Sigmoid colon (tissue), 7 donors: ENCODE measurements at places on chromosomes 7 and 10. TPM values are rescaled to one million over a fixed set of nuclear protein-coding genes. Genes with fewer than 3 reads are reported as not detected.

ASB13 gene
- total RNA-seq: 18.1 TPM

UTF1 gene
- not detected for total RNA-seq

- DNase-seq: no peak
These were observed 236.1 kb upstream of the BMPER start for GRCh38 chr7:33669251-33669670.

- no peak for DNase-seq
These were observed 98.1 kb upstream of the RSU1 start for GRCh38 chr10:16915300-16915699.

DNA sequence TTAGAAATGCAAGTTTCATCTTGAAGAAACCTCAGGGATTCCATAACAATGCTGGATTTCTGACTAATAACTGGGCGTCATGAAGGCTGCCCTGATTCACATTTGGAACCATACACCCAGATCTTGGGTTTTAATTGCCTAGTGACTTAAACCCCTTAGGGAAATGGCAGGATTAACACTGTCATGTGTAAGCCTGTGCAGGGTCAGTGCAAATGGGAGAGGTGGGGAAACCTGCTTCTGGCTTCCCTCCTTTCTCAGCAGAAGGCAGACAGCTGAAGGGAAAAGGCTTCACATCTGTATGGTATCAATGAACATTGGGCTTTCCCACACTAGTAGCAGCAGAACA is 364.2 kb downstream of the ANKRD30A start:
- no peak for DNase-seq

DNA sequence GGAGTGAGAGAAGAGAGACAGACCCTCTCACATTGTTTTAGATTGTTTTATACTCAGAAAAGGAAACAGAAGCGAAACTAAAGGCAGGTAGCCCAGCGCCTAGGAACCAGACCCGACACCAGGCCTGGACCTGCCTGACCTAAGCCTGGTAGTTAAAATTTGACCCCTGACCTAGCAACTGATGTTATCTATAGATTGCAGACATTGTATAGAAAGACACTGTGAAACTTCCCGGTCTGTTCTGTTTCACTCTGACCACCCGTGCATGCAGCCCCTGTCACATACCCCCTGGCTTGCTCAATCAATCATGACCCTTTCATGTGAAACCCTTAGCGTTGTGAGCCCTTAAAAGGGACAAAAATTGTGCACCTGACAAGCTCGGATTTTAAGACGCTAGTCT is 31.6 kb downstream of the VIPR2 start:
- DNase-seq: no peak

DNA sequence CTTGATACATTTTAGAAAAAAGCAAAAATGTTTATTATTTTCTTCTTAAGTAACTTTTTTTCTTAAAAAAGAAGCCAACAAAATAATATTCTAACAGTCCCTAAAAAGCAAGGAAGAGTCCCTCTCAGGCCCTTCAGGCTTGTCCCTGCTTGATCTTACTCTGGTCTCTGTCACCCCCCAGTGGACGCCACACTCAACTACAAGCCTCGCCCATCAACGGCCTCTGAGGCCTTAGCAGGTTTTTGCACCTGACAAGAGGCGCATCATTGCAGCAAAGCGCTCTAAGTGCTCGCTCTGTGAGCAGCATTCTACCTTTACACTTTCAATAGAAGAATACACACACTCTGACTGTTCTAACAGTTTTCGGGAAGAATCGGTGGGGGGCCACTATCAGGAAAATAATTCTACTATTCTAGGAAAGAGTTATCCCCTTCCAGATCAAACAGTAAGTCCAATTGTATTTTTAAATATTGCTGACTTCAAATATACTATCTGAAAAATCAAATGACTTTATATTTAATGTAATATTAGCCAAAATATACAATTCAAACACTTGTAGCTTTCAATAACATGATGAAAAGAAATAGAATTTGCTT is 139.2 kb downstream of the USP6NL start:
- peak; percentile 76 for DNase-seq

- no peak for DNase-seq
These were observed 713.5 kb downstream of the SORCS1 start for GRCh38 chr10:106450966-106451365.

GRCh38 chr10:123995461-123996131 is 97.8 kb downstream of the CHST15 start:
- peak; percentile 88 for DNase-seq

DNA sequence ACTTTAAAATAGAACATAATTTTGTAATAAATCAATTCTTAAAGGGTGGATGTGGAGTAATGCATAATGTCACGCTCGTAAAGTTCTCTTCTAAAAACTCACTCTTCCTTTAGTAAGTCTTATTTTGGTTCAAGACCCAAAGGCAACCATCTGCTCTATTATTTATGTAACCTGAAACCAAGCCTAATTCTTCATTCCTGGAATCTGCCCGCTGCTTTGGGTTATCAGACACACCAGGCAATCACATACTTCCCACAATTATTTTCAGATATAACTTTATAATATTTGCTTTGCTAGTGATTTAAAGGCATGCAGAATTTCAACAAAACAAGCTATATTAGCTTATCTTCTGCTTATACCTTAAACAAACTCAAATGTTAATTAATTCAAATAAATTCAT is 39.0 kb downstream of the RAB11FIP2 start:
- DNase-seq: no peak

DNA sequence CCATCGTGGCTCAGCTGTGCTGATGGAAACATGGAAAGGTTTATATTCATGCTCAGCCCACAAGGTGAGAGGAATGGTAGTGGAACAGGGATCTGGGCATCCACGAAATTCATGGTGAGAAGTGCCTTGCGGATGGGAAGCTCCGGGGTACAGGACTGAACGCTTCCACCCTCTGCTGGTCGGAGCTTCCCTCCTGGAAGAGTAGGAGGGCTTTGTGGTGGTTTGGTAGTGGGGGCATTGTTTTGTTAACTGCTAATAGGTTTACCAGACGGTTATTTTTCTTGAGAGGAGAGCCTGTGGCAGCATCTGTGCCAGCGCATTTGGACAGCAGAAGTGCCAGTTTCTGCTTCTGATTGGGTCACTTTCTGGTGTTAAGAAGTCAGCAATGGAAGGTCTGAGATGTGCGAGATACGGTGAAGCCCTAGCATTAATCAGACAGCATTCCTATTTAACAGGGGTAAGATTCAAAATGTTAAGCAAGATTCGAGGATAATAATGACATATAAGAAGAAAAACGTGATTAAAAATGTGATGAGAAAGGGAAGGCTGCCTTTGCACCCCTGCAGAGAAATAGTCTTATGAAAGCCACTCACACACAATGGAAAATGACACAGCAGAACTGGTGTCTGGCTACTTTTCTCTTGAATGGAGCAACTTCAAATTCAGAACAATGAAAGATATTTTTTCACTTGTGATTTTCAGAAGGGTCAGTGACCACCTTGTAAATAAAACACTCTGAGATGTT is 17.7 kb downstream of the ABCA13 start:
- DNase-seq: no peak

DNA sequence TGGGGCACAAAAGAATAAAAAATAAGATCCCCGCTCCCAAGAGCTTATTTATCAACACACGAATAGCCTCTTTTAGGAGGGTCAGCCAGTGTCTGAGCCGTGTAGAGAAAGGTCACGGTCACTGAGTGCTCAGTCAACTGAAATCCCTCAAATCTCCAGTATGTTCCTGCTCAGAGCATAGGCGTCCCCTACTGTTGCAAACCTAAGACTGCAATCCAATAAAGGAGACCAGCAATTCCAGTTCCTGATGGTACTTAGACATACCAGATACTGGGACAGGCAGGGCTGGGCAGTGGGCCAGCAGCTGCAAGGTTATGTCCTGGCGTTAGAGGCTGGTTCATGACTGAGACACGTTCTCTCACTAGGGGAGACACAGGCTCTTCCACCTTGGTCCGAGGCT is 93.6 kb downstream of the CACNB2 start:
- no peak for DNase-seq

DNA sequence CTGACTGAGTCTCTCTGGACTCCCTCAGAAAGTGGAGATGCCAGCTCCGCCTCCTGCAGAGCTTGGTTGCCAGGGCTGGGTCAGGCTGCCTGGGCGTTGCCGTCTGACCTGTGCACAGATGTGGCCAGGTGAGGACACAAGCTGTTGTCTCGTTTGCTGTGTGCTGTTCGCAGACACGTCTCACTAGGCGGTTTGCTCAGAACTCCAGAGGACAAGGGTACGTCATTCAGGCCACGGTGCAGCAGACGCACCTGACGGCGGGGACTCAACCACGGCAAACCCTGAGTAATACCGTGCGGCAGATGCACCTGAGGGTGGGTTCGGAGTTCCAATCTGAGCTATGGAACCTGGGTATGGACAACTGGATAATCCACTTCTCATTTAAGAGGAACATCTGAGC is 11.7 kb downstream of the GPER1 start:
- no peak for DNase-seq

CH25H gene
- 6.7 TPM for total RNA-seq

SKAP2 gene
- 14.7 TPM for total RNA-seq

DNA sequence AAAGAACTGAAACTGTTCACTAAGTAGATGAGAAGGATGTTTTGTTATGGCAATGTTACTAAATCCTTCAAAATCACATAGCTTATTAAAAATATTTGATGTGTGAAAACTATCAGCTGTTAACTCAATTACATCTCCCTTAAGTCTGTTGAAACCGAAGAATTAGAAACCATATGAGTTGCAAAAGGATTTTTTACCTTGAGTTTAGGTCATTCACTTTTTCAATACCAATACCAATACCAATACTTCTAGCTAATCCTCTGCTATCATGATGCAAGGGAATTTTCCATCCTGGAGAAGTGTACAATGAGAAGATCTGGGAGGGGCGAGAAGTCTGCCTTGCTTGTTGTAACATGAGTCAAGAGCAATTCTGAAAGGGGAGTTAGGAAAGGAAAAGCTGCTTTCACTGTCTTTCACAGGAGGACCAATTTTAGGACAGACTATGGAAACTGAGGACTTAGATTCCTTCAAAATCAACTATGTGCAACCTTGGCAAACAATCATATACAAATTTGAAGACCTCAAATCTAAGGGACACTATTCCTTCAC is 199.7 kb downstream of the IMMP2L start:
- no peak for DNase-seq

KIAA1549 gene
- total RNA-seq: 1.2 TPM

CFAP46 gene
- 0.41 TPM for total RNA-seq

ZNF503 gene
- 10.0 TPM for total RNA-seq
